ENCODE measurements at places on chromosomes 6 and 20.

DNA sequence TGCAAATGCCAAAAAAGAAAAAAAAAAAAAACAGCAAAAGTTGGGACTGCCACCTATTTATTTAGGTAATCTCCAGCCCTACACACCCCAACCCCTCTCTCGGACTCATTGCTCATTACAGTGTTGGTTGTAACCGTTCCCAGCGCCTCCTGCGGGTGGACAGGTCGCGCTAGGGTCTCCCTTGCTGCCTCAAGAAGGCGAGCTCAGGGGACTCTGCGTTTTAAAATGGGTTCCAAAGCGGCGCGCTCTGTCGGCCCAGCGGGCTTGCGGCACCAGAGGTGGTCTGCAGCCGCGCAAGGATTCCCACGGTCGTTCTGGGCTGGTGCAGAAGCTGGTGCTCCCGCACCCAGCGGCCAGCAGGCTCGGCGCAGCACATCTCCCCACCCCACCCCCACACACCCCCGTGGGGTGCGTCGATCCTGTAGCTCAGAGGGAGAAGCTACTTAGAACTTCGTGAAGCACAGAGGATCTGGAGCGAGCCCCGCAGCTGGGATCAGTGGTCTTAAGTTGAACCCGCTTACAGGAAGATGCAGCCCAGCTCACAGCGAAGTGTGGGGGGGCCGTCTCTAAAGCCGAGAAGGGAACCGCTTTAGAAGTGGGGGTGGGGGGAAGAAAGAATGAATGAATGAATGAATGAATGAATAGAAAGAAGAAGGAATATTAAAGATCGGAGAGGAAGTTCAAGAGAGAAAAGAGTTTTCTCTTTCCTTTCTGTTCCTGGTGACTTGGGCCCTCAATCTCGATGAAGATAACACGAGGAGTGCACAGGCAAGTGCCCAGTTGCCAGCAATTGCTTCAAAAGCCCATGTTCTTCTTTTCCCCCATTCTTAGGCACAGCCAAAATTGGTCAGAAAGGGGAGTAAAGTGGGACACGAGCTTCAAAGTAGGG, 780 bp downstream of the TFAP2A start:
- no peak for DNase-seq

GRCh38 chr6:45896783-45897441, 118.7 kb downstream of the CLIC5 start:
- no peak for DNase-seq

- no peak for DNase-seq
Observed at GRCh38 chr6:133532908-133533307, 291.8 kb downstream of the EYA4 start.

GRCh38 chr20:16662467-16662866, 67.4 kb upstream of the SNRPB2 start:
- DNase-seq: no peak

GRCh38 chr6:7640607-7641577, 50.9 kb downstream of the SNRNP48 start:
- no peak for DNase-seq

- peak; percentile 63 for DNase-seq
Observed at GRCh38 chr20:57594092-57594951, 25.9 kb downstream of the ZBP1 start.

- DNase-seq: peak; percentile 64
Observed at GRCh38 chr6:127266892-127267645, 405 bp downstream of the RNF146 start.

DNA sequence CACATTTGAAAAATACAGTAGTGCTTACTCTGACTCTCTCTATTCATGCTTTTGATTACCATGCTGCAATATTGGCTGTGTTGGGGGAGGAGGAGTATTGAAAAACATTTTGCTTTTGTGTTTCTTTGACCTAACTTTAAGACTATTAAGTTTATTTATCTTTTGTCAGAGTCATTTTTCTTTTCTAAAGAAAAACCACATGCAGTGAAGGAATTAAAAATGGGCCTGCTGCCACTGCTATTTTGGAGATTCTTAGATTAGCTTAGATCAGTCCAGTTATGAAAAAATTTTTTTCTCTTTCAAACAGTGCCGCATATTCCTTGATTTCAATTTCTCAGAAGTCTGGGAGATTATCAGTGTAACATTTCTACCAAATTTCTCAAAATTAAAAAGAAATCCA, 36.1 kb downstream of the BCKDHB start:
- no peak for DNase-seq

DNA sequence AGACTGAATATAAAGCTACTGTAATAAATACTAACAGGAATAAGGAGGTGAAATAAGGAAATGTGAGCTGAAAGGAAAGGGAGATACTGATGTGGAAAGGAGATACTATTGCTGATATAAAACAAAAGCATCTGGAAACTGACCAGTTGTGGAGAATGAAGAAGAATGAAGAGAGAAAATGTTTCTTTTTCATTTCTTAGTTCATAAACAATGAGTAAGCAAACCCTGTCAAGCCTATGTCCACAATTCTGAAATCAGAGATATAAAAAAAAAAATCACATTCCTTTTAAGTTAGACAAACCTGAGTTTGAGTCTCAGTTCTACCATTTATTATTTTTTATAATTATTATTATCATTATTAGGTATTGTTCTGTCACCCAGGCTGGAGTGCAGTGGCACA, 121.6 kb upstream of the GJE1 start:
- no peak for DNase-seq

DNA sequence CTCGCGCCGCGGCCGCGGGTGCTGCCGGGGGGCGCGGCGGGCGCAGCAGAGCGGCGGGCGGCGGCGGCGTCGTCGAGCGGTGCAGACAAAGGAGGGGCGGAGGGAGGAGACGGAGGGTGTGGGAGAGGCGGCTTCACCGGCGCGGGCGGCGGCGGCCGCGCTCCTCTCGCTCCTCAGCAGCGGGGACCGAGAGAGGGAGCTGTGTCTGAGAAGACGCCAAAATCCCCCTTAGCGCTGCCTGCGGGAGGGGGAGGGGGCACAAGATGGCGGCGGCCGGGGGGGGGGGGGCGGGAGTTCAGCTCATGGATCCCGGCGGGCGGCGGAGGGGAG, 296 bp downstream of the ADNP start:
- no peak for DNase-seq

GRCh38 chr20:12113468-12114371, 196.0 kb downstream of the BTBD3 start:
- DNase-seq: peak; percentile 57

DNA sequence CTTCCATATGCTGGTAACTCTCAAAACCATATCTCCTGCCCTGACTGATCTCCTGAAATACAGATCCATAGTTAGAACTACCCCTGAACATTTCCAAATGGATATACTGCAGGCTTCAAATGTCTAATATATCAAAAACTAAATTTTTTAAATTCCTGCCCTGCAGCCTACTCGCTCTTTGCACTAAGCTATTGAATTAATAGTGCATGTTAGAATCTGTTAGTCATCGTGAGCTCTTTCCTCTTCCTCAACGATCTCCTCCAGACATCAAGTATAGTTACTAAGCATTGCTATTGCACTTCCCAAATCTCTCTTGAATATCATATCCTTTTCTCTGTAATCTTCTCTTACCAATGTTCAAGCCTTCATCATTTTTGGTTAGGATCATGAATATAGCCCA, 26.0 kb upstream of the RSPO3 start:
- no peak for DNase-seq

GRCh38 chr6:122719176-122719575, 60.3 kb upstream of the FABP7 start:
- DNase-seq: no peak

DNA sequence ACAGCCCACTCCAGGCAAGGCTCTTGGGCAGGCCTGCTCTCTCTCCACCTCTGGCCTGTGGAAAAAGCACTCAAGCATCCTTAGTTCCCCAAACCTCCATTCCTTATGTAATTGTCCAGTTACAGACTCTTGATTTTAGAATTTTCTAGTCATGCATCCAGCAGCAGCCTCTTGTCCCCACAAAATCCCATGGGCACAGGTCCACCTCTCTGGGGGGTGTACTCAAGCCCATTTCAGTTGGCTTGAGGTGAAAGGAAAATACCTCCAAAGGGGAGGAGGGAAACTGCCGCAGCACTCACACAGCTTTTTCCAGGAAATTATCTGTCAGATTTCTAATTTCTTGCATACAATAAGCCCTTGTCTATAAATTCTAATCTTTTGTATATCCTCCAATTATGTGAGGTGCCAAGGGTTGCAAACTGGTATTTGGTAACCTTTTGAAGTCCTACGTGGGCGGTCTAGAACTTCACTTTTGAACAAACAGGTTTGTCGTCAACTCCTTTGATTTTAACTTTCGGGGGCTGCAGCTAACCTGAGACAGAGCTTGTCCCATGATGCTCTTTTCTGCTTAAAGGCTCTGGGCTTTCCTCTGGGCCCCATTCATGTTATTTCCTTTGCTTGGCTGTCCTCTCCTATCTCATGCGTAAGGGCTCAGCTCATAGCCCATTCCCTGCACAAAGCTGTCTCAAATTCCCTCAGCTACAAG, 104.7 kb upstream of the CEP85L start:
- no peak for DNase-seq

GRCh38 chr6:88611721-88612120, 351.7 kb downstream of the RNGTT start:
- DNase-seq: no peak

DNA sequence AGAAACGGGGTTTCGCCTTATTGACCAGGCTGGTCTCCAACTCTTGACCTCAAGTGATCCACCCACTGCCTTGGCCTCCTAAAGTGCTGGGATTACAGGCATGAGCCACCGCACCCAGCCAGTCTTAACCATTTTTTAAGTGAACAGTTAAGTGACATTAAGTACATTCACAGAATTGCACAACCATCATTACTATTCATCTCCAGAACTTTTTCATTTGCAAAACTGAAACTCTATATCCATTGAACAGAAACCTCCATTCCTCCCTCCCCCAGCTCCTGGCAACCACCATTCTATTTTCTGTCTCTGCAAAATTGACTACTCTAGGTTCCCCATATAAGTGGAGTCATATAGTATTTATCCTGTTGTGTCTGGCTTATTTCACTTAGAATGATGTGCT, 59.7 kb downstream of the PLCB4 start:
- no peak for DNase-seq

DNA sequence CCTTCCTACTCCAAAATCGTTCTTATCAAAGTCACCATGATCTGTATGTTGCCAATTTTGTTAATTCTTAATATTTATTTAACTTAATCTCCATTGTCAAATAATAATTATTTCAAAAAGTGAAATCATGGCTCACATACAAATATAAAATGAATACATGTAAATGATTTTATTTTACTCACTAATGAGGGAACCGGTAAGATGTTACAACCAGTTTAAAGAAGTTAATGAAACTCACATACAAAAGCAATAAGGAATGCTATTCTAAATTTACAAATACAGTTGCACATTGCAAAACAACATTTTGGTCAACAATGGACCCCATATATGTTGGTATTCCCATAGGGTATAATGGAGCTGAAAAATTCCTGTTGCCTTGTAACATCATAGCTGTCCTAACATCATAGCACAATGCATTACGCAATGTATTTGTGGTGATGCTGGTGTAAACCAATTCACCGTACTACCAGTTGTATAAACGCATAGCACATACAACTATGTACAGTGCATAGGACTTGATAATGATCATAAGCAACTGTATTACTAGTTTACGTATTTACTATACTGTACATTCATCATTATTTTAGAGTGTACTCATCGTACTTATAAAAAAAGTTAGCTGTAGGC, 6.5 kb upstream of the SLC22A16 start:
- DNase-seq: no peak

- DNase-seq: no peak
Observed at GRCh38 chr6:106910999-106911949, 63.3 kb downstream of the CD24 start.

DNA sequence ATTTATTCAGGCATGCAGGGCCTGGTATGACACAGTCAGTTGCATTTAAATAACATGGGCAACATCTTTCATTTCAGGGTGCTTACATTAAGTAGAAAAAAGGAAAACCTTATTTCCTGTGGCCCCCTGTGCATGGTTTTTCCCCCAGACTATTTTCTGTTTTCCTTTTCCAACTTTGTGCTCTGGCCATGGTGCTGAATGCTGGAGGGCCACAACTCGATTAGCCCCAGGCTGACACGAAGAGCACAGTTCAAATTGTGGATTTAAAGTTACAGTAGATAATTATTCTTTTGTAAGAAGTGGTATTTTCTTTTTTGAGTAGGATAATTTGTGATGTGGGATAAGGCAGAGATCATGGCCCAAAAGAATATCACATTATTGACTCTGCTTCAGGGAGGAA, 332.0 kb downstream of the HAO1 start:
- no peak for DNase-seq

DNA sequence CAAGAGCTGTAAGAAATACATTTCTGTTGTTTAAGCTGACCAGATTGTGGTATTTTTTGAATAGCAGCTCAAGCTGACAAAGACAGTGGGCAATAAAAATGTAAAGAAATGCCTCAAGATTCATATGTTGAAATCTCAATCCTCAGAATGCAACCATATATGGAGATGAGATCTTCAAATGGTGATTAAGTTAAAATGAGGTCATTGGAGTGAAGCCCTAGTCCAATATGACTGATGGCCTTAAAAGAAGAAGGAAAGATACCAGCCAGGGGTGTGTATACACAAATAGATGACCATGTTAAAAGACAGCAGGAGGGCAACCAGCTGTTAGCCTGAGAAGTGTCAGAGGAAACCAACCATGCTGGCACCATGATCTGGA, 7.1 kb upstream of the DDO start:
- DNase-seq: no peak

DNA sequence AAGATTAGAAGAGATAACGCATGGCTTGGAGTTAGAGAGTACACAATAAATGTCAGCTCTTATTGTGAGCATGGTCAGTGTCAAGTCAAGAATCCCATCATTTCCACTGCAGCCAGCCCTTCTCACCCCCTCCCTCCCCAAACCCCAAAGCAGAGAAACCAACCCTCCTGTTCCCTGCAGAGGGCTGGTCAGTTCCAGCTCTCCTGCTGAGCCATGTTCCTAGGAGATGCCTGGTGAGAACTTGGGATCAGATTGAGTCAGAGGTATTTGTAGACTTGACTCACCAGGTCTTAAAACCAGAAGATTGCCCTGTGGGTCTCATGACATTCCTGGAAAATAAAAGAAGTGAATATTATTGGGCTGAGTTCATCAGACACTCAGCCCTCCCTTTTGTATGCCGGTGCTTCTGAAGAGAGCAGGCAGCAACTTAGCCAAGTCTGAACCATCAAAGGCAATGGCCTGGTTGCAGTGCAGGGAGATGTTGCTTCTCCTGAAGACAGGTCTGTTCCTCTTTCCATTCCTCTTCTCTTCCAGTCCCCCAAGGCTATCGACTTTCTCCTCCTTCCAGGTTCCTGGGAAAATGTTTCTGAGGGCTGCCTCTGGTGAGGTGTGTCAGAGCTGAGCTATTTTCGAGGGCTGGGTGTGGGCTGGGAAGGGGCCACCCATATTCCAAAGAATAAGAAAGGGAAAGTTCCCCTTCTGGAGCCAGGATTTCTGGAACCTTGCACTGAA, 278.2 kb upstream of the SUPT3H start:
- DNase-seq: no peak

- peak; percentile 34 for DNase-seq
Observed at GRCh38 chr6:150334790-150335783, 33.7 kb upstream of the IYD start.

DNA sequence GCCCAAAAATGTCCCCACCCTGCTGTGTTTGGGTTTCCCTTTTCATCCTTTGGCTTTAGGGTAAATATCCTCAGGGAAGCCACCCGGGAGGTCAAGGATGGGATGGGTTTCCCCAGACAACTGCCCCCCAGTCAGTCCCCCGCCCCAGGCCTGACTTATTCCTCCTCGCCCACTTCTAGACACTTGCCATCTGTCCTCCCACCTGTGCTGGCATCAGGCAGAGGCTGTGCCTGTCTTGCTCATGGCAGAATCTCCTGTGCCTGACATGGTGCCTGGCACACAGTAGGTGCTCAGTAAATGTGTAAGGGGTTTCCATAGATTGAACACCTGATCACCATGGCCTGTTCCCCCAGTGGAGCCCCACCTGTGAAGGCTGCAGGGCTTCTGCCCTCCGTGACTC, 141.8 kb downstream of the PHACTR3 start:
- no peak for DNase-seq

Data from RPMI8226 (cell line).